ENCODE measurements at places on chromosomes 16 and 17. TPM values are rescaled to one million over a fixed set of nuclear protein-coding genes. Genes with fewer than 3 reads are reported as not detected.

- DNase-seq = no peak
- peaks cover 10% of the 10 kb centered on the region for H3K4me1 ChIP-seq
- no peaks in the 10 kb centered on the region for H3K27me3 ChIP-seq
Observed at GRCh38 chr17:35584061-35584460, 3.1 kb upstream of the AP2B1 start.

DNA sequence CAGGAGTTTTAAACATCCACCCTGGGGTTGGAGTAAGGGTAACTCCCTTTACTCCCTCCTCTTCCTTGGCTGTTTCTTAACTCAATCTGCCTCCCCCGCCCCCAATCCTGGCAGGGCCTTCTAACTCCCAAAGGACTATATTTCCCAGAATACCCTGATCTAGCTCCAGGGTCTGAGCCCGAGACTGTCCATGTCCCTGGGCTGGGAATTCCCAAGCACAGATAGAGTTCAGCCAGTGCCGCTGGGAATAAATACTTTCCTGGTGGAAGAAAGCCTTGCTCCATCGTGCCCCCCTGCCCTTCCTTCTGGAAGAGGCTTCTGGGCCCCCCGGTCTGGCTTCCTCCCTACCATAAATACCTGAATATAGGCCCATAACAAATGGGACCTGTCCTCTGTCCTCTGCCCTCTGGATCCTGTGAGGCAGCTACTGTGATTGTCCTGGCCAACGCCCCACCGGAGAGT is 10.2 kb downstream of the BAHCC1 start:
- H3K36me3 ChIP-seq = no peaks in the 10 kb centered on the region
- DNase-seq = no peak
- H3K4me3 ChIP-seq = no peak overlapping the region

GRCh38 chr17:68870976-68871375 is 84.2 kb downstream of the ABCA8 start:
- H3K36me3 ChIP-seq = no peaks in the 10 kb centered on the region
- DNase-seq = no peak
- H3K4me1 ChIP-seq = no peaks in the 10 kb centered on the region
- no peak overlapping the region for H3K4me3 ChIP-seq

GRCh38 chr17:81246679-81247338 is 7.7 kb downstream of the NDUFAF8 start:
- H3K4me3 ChIP-seq = no peak overlapping the region
- no peak for DNase-seq
- H3K36me3 ChIP-seq = no peaks in the 10 kb centered on the region
- H3K27me3 ChIP-seq = no peaks in the 10 kb centered on the region

GRCh38 chr17:41492771-41493170 is 3.1 kb upstream of the KRT36 start:
- H3K4me1 ChIP-seq = no peaks in the 10 kb centered on the region
- no peak overlapping the region for H3K27ac ChIP-seq
- H3K4me3 ChIP-seq = no peak overlapping the region
- DNase-seq = no peak
- H3K36me3 ChIP-seq = no peaks in the 10 kb centered on the region

DNA sequence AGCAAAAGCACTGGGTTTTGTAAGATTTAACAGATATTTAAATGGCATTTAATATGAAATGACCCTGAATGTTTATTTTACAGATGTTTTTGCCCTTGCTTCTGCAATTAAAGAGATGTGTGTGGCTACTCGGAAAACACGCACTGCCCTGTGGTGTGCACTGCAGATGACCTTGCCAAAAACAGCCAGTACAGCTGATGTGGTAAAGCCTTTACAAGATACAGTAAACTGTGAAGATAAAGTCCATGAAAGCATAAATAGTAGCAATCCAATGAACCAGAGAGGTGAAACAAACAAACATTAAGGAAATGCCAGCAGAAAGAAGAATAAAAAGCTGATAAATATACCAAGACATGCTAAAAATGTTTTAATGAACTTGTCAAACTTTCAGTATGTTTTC is 15.7 kb downstream of the CCDC43 start:
- H3K36me3 ChIP-seq = no peaks in the 10 kb centered on the region
- H3K4me3 ChIP-seq = no peak overlapping the region
- DNase-seq = no peak
- no peaks in the 10 kb centered on the region for H3K27me3 ChIP-seq
- H3K4me1 ChIP-seq = no peaks in the 10 kb centered on the region

- no peak for DNase-seq
- H3K4me1 ChIP-seq = peaks cover 19% of the 10 kb centered on the region
- H3K4me3 ChIP-seq = no peak overlapping the region
- H3K36me3 ChIP-seq = no peaks in the 10 kb centered on the region
- H3K27me3 ChIP-seq = no peaks in the 10 kb centered on the region
- no peak overlapping the region for H3K27ac ChIP-seq
Observed at GRCh38 chr16:75068085-75069031, 48.2 kb downstream of the LDHD start.

DNA sequence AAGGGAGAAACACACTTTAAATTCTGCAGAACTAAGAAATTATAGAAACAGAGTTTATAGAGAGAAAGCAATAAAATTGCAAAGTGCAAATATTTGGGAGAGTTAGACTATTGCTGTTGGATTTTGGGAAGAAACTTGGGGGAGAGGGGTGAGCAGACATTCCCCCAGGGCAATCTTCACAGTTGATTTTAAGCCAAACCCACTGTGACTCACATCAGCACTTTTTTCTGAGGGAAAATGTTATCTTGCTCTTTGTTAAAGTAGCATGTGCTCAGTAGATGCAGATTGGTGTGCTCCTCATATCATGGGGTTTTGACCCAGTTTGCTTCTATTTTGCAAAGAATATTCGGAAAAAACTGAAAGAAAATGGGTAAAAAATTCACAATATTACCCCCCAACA is 367.6 kb downstream of the CDH11 start:
- no peaks in the 10 kb centered on the region for H3K4me1 ChIP-seq
- no peak overlapping the region for H3K4me3 ChIP-seq
- H3K36me3 ChIP-seq = no peaks in the 10 kb centered on the region
- H3K27ac ChIP-seq = no peak overlapping the region

The HP gene
- 41.4 TPM for total RNA-seq

The DRC3 gene
- 17.3 TPM for total RNA-seq
